Mesenteric fat pad (tissue), 1 donor: ENCODE measurements at places on chromosomes 4 and X.

DNA sequence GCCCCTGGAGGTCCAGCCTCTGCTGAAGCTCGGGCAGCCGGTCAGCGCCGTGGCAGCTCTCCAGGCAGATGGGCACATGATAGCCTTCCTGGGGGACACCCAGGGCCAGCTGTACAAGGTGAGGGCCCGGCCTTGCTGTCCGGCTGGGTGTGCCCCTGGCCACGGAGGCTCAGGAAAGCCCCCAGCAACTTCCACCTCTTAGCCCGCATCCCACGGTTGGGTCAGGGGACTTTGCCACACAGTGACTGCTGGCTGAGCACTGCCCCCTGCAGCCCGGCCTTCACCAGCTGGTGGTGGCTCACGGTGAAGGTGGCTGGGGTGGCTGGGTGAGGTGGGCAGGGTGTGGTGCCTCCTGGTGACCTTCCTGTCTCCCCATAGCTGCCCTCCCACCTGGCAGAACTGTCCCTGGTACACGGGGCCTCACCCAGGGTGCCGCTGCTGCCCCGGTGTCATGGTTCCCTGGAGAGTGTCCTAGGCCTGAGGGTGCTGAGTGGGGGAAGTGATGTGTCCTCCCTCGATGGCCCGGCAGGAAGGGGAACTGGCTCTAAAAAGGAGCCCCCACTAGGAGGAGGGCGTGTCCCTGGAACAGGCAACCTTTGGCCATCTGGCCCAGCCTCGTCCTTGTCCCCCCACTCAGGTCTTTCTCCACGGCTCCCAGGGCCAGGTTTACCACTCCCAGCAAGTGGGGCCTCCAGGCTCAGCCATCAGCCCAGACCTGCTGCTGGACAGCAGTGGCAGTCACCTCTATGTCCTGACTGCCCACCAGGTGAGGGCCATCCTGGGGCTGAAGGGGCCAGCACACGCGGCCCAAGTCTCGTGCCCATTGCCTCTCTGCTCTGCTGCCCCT lies 4.5 kb downstream of the PLXNB3 start:
- no peak for DNase-seq

DNA sequence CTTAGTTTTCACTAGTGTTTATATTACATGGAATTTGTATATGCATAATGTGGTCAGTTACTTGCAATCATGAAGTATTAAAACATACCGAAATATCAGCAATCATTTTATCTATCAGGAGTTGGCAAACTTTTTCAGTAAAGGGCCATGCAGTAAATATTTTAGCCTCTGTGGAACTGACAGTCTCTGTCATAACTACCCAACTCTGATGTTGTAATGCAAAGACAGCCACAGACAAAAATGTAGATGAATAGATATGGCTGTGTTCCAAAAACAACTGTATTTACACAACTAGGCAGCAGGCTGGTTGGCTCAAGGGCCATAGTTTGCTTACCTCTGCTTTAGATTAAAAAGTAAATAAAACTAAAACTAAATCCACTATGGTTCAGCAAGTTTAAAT lies 200.2 kb downstream of the HS3ST1 start:
- DNase-seq, result no peak

DNA sequence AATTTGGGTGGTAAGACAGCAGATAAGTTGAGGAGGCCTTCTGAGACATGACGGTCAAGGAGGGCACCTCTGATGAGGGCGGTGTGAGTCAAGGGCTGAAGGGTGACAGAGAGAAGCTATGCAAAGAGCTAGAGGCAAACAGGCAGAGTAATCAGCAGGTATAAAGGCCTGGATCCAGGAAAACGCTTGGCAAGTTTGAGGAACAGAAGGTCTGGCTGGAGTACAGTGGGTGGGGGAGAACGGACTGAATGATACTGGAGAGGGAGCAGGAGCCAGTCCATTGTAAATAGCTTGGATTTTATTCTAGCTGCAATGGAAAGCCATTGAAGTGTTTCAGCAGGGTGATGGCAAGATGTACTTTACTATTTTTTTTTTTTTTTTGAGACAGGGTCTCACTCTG lies 39.3 kb downstream of the RAB33B start:
- no peak for DNase-seq

GRCh38 chr4:146098397-146098796 lies 77.1 kb upstream of the LSM6 start:
- DNase-seq, result no peak

DNA sequence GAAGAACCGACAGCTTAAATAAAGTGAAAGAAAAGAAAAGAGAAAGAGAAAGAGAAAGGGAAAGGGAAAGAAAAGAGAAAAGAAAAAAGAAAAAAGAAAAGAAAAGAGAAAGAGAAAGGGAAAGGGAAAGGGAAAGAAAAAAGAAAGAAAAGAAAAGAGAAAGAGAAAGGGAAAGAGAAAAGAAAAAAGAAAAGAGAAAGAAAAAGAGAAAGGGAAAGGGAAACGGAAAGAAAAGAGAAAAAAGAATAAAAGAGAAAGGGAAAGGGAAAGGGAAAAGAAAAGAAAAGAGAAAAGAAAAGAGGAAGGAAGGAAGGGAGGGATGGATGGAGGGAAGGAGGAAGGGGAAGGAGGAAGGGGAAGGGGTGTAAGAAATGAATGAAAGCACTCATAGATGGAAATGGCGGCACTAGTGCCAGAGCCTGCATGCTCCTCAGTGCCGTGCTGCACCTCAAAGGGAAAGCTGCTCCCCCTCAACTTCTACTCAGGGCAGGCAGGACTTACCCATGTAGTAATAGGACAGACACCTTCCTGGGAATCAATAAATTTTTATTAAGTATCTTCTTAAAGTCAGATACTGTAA lies 70.7 kb downstream of the AFAP1 start:
- no peak for DNase-seq

GRCh38 chrX:140318296-140318695 lies 186.6 kb downstream of the SOX3 start:
- DNase-seq, result no peak

GRCh38 chrX:136781180-136781797 lies 557 bp upstream of the ARHGEF6 start:
- DNase-seq, result no peak

- DNase-seq, result no peak
Observed at GRCh38 chrX:867966-868647, 237.5 kb downstream of the SHOX start.

DNA sequence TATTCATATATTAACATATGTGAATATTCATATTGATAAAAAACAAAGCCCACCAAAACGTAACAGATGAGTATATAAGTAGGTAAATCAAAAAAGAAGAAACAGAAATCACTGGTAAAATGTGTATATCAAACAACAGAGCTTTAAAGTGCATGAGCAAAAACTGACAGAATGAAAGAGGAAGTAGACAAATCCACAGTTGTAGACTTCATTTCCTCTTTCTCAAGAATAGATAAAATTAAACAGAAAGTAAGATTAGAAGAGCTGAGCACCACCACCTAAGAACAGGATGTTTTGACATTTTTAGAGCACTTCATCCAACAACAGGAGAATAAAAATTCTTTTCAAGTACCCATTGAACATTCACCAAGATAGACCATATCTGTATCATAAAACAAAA lies 64.6 kb downstream of the CNKSR2 start:
- DNase-seq, result no peak

DNA sequence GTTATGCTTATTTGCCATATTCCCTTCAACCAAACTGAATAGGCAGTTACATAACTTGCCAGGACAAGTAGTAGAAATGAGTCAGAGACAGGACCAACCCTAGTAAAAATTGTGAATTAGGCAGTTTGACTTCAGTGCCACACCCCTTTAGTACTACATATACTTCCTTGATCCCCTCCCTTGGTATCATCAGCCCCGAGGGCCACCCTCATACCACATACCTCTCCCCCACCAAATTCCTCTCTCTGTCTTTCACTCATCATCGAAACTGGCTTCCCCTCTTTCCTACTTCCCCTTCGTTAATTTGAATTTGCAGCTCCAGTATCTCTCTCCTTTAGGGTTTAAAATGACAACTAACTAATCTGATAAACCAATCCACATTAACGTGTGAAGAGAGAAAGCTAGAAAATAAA lies 7.9 kb upstream of the PTPN13 start:
- DNase-seq, result no peak

- DNase-seq, result no peak
Observed at GRCh38 chr4:146369446-146369845, 152.3 kb downstream of the SLC10A7 start.

GRCh38 chrX:45258731-45259402 lies 58.2 kb upstream of the DIPK2B start:
- no peak for DNase-seq

- DNase-seq, result no peak
Observed at GRCh38 chr4:14928035-14928434, 74.2 kb upstream of the CPEB2 start.

DNA sequence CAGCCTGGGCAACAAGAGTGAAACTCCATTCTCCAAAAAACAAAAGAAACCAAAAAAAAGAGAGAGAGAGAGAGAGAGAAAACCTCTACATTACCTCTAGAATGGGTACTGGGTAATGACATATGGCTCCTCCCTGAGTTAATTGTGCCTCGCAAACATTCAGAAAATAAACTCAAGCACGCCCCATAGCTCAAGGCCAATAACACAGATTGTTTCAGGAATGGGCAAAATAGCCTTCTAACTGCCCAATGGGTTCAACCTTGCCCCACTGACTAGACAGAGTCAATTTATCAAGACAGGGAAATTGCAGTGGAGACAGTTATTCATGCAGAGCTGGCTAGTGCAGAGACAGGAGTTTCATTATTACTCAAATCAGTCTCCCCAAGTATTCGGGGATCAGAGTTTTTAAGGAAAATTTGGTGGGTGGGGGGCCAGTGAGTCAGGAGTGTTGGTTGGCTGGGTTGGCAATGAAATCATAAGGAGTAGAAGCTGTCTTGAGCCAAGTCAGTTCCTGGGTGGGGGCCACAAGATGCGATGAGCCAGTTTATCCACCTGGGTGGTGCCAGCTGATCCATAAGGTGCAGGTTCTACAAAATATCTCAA lies 25.1 kb downstream of the NIPAL1 start:
- DNase-seq, result no peak

- DNase-seq, result no peak
Observed at GRCh38 chr4:175790083-175790482, 22.0 kb downstream of the GPM6A start.

- no peak for DNase-seq
Observed at GRCh38 chrX:68901519-68901918, 72.7 kb downstream of the EFNB1 start.

DNA sequence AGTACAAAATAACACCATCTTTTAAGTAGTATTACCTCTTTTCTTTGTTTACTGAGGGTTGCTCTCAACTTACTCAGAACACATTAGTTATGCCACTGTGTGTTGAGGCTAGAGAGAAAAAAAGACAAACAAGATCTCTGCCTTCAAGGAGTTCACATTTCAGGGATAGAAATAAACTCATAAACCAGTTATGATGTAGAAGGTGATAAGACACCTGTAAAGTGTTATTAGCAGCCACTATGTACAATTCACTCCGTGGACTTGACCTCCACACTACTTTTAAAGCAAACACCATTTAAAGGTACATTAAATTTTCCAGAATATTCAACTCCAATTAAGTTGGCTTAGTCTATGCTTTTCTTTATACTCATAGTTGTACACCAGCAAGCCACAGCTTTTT lies 278.0 kb downstream of the PDGFC start:
- DNase-seq, result no peak

DNA sequence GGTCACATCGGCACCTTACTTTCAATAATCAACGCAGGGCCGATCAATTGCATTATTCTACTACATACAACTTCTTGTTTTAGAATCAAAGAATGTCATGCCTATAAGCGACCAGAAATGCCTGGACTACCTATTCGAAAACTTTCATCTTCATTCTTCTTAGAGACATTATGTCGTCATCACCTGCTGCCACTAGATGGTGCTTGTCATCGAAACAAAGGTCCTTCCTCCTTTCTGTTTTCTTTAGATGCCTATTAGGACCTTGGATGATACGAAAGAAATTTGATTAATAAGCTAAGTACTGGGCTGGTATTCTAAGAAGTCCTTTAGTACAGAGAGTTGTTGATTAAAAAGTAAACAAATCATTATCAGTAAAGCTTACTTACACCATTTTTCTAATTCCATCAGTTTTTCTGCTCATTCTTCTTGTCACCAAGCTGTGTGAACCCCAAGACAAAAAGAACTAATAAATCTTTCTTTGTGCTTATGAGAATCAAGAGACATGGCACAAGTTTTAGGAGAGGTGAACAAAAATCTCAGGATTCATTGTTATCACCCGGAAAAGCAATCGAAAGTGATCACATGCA lies 154.5 kb upstream of the SLC4A4 start:
- no peak for DNase-seq

DNA sequence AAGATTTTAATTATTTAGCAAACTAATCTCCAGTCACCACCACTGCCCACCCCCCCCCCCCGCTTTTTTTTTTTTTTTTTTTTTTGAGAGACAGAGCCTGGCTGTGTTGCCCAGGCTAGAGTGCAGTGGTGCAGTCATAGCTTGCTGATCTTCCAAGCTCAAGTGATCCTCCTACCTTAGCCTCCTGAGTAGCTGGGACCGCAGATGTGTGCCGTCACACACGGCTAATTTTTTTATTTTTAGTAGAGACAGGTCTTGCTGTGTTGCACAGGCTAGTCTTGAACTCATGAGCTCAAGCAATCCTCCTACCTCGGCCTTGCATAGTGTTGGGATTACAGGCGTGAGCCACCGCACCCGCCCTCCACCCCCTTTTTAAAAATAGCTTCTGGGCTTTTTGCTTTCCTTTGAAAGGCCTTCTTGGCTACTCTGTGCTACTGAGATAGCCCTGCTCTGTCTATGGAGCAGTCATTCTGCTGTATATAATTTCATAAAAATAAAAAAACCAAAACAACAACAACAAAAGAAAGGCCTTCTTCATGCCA lies 18.7 kb downstream of the TXLNG start:
- DNase-seq, result no peak

- DNase-seq, result no peak
Observed at GRCh38 chr4:147019091-147019490, 73.4 kb upstream of the TTC29 start.

DNA sequence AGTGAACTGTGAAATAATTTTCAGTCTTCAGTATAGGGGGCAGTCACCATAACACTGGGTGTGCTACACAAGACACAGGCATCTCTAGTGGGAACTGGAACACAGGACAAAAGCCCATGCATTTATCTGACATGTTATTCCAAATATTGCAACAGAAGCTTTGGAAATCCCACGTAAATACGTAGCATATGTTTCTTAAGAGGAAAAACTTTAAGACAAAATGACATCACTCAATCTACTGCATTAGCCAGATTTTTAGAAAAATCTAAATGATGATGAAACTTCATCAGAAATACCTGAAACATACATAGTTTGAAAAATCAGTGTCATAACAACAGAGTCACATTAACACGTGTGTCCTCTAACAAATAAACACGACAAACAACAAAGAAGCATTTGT lies 14.5 kb downstream of the SHISA3 start:
- no peak for DNase-seq

- no peak for DNase-seq
Observed at GRCh38 chr4:53900271-53900649, 164.1 kb downstream of the CHIC2 start.

DNA sequence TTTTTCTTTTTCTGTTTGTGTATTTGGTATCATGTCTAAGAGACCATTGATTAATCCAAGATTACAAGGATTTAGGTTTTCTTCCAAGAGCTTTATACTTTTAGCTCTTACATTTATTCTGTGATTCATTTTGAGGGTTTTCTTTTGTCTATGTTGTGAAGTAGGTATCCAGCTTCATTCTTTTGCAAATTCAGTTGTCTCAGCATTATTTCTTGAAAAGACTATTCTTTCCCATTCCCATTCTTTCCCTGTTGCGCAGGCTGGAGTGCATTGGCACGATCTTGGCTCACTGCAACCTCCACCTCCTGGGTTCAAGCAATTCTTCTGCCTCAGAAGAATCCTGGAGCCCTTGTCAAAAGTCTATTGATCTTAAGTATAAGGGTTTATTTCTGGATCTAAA lies 164.9 kb downstream of the NAA11 start:
- no peak for DNase-seq

GRCh38 chrX:20974326-20974725 lies 399.9 kb upstream of the CNKSR2 start:
- no peak for DNase-seq
